ENCODE measurements at places on chromosomes 11 and 22.
A peak's percentile ranks its signal among the peaks of the same experiment; 100 is the strongest.

GRCh38 chr11:60786811-60787567 is 1.9 kb downstream of the MS4A10 start:
- no peak overlapping the region for H3K4me3 ChIP-seq
- peaks cover 12% of the 10 kb centered on the region for H3K27me3 ChIP-seq
- H3K27ac ChIP-seq: no peak overlapping the region
- no peaks in the 10 kb centered on the region for H3K36me3 ChIP-seq

DNA sequence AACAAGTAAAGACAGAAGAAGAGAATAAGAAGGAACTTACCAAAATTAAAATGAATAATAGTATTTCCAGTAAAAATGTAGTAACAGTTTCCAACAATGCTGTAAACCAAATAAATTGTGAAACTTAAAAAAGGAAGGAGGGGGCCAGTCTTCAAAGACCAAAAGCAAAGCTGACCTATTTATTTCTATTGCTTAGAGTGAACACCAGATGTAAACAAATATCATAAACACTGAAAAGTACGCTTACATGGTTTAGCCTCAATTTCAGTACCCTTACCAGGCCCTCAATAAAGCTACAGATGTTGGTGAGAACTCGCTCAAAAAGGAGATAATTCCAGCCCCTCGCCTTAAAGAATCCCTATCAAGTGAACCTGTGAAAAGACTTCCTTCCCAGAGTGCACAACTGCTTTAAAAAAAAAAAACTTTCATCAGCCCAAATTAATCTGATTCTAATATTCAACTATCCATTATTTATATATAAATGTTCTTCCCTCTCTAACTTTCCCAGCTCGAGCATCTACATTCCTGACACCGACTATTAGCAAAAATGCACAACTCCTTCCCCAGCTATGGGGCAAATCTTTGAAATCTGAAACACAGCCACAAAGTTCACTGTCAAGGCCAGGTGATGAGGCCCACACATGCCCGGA is 2.4 kb downstream of the PHF21A start:
- H3K27ac ChIP-seq: peak overlapping the region; percentile 98
- H3K36me3 ChIP-seq: peaks cover 5% of the 10 kb centered on the region
- DNase-seq: no peak

GRCh38 chr11:127233998-127234397 is 233.4 kb upstream of the KIRREL3 start:
- H3K36me3 ChIP-seq: no peaks in the 10 kb centered on the region
- H3K4me3 ChIP-seq: no peak overlapping the region
- peak overlapping the region; percentile 82 for H3K27ac ChIP-seq
- DNase-seq: no peak

DNA sequence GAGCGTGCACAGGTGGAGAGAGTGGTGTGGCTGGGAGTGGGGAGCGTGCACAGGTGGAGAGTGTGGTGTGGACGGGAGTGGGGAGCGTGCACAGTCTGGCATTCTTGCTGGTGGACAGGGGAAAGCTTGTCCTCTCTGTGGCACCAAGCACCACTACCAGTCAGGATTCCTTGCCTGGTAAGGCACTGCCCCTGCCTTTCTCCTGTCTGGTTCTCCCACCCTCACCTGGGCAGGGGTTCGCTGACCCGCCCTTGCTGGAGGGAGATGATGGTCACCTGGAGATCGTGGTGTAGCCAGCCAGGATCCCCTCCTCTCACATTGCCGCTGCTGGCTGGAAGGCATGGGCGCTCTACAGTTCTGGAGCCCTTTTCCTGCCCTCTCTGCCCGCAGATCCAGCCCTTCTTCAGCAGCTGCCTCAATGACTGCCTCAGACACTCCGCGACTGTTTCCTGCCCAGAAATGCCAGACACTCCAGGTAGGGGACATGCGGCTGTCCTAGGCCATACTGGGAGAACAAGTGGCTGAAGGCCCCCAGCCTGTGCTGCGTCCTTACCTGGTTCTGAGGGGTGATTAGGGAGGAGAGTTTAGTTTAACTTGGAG is 16.7 kb downstream of the TMEM121B start:
- peaks cover 15% of the 10 kb centered on the region for H3K4me1 ChIP-seq
- H3K4me3 ChIP-seq: no peak overlapping the region
- H3K27ac ChIP-seq: no peak overlapping the region

- H3K4me1 ChIP-seq: peaks cover 98% of the 10 kb centered on the region
- H3K27me3 ChIP-seq: peaks cover 3% of the 10 kb centered on the region
- DNase-seq: peak; percentile 79
- peaks cover 10% of the 10 kb centered on the region for H3K36me3 ChIP-seq
- H3K4me3 ChIP-seq: peak overlapping the region; percentile 74
Measured at GRCh38 chr11:64759131-64759721, 548 bp downstream of the PYGM start.
